NCI-H1092 (cell line): ENCODE measurements at places on chromosomes 2 and 18.

DNA sequence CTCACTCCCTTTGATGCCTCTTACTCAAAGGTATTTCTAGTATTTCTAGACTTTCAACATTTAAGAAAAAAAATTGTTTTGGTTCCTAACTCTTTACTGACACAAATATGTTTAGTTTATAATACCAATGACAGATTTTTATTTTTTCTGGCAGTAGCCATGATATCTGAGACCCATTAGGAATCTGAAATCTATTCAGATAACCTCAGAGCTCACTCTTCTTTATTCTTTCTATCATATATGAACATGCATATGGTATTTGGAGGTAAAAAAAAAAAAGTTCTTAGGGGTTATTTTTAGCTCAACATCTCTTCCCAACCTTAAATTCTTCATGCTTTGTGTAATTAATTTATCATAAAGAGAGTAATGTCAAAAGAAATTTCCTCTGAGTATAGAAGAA is 465.5 kb downstream of the CDH2 start:
- DNase-seq: no peak

DNA sequence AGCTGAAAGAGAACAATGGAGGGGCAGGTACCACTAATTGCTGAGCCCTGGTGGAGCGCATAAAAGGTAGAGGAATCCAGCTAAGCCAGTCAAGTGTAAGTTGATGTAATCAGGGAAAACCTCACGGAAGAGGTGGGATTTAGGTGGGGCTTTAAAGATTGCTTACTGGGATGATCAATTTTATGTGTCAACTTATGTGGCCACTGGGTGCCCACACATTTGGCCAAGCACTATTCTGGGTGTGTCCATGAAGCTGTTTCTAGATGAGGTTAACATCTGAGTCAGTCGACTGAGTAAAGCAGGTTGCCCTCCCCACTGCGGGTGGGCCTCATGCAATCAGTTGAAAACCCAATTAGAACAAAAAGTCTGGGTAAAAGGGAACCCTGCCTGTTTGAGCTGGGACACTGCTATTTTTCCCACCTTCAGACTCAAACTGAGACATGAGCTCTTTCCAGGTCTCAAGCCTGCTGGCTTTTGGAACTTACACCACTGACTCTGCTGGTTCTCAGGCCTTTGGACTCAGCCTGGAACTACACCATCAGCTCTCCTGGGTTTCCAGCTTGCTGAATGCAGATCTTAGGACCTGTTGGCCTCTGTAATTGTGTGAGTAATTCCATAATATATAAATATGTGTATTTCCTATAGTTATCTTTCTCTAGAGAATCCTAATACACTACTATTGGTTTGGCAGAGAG is 67.3 kb downstream of the MYO5B start:
- DNase-seq: no peak

- no peak for DNase-seq
These were observed 382.2 kb upstream of the TRIB2 start for GRCh38 chr2:12334412-12334966.

DNA sequence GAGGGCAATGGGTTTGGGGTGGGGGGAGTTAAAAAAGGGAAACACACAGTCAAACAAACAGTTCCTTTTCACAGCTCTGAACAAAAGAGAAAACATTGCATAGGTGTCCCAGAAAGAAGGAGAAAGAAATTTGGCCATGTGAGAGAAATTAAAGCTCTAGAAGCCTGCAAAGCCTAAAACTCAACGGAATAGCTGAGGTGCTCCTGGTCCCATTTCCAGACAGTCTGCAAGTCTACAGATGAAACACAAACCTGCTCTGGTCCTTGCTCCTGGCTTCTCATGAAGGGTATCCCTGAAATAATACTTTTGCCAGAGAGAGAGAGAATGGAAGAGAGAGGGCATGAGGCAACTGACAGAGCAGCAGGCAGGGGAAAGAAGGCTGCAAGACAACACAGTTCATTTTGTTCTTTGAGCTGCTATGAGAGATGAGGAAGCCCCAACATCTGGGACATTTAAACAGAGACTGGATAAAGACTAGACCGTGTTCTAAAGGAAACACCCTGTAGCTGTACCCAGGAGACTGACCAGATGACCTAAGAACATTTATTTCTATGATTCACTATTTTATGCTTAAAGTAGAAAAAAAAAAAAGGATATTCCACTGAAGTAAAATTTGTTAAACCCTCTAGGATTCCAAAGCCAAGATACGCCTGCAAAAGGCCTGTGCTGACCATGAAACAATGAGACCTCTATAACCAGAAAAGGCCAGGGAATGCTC is 57.3 kb upstream of the CYP26B1 start:
- DNase-seq: no peak

GRCh38 chr2:120174963-120175581 is 48.1 kb downstream of the TMEM185B start:
- peak; percentile 40 for DNase-seq
